Tibial nerve (tissue), 4 donors: ENCODE measurements at places on chromosomes 7 and 10. TPM values are rescaled to one million over a fixed set of nuclear protein-coding genes. Genes with fewer than 3 reads are reported as not detected.

Gene DNAJB9
- total RNA-seq = 20.4 TPM

Gene MRPS17
- 4.4 TPM for total RNA-seq

Gene KAZALD1
- 13.5 TPM for total RNA-seq

Gene TEX47
- not detected for total RNA-seq

Gene LRCH4
- 173 TPM for total RNA-seq

Gene HECW1
- total RNA-seq = 7.3 TPM

GRCh38 chr7:107972941-107973376 lies 30.0 kb downstream of the LAMB1 start:
- H3K27ac ChIP-seq = peak overlapping the region; percentile 92
- H3K4me3 ChIP-seq = no peak overlapping the region
- H3K4me1 ChIP-seq = peaks cover 68% of the 10 kb centered on the region
- no peaks in the 10 kb centered on the region for H3K27me3 ChIP-seq

DNA sequence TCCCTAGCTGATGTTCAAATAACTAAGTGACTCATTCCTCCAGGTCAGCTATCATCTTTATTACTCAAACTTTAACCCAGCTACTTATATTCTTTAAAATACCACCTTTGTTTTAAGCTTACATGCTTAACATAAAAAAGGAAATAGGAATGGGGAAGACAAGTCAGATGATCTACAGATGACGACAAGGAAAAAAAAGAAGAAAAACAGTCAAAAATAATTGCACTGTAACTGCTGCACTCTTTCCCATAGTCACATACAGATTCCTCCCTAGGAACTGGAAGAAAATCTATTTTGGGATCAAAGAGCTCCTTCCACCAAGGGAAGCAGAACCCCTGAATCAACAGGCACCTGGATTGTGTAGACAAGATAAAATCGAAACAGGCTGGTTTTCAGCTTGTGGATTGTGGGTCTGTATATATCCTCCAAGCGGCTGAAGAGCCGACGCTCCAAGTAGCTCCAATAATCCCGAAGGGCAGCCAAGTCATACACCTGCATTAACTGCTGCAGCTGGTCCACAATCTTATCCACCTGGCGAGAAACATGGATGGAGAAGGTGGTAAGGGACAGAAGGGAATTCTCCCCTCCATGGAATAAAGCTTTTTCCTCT lies 2.0 kb downstream of the WDR91 start:
- no peaks in the 10 kb centered on the region for H3K27me3 ChIP-seq
- H3K4me1 ChIP-seq = no peaks in the 10 kb centered on the region
- no peak overlapping the region for H3K4me3 ChIP-seq
- no peak for DNase-seq
- peak overlapping the region; percentile 41 for H3K27ac ChIP-seq

DNA sequence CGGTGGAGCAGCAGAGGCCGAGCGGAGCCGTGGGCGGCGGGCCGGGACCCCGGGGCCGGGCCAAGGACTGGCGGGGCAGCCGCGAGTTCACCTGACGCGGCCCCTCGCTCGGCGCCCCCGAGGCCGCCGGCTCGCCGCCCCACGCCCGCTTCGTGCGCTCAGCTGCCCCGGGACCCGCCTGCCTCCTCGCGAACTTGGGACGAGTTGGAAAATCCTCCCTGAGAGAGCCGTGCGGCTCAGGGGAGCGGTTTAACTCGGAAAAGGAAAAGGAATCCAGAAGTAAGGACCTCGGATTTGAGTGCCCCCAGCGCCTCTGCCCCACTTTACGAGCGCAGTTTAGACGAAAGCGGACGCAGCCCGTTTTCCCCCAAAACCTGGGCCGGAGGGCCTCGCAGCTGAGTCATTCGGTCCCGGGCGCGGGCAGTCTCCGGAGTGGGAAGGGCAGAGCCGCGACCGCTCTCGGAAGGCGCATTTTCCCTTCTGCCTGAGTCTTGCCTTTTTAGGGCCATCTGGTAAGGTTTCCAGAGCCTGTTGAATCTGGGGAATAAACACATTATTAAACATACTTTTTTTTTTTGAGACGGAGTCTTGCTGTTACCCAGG lies 744 bp downstream of the CREM start:
- no peaks in the 10 kb centered on the region for H3K36me3 ChIP-seq
- H3K4me1 ChIP-seq = peaks cover 5% of the 10 kb centered on the region
- peak overlapping the region; percentile 84 for H3K4me3 ChIP-seq
- DNase-seq = peak; percentile 38
- peak overlapping the region; percentile 100 for H3K27ac ChIP-seq

- no peak overlapping the region for H3K4me3 ChIP-seq
- H3K36me3 ChIP-seq = no peaks in the 10 kb centered on the region
- DNase-seq = no peak
- H3K27me3 ChIP-seq = no peaks in the 10 kb centered on the region
These were observed 104.5 kb downstream of the GRID1 start for GRCh38 chr10:86261941-86262687.

DNA sequence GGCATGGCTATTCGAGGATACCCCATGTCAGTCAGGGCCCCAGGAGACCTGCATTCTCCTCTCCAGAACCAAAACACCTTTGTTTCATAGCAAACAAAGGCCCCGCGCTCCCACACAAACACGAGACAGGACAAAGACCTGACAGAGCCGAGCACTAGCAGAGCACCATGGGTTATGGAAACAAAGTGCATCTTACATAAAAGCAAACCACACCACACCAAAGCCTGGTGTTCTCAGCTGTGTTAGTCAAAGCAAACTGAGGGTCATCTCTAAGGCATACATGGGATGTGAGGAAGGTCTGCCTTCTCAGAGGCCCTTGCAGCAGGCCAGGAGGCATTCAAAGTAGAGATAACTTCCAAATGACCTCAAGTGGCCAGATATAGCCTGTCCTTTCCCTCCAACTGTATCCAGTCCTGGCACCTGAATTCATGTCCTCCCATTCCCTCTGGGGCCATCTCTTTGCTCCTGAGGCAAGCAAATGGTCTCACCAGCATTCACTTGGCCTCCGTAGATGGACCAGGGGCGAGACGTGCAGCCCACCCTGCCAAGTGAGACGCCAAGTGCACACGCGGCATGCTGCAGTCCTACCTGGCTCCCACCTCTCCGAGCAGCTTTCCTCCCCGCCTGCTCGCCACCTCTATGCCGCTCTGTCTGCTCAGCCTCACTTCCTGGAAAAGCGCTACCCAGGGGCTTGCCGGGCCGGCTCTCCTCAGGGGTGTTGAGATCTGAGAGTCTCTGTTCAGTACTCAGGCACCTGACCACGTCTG lies 45.3 kb upstream of the PDLIM1 start:
- DNase-seq = no peak
- H3K27me3 ChIP-seq = no peaks in the 10 kb centered on the region
- no peak overlapping the region for H3K4me3 ChIP-seq
- no peak overlapping the region for H3K27ac ChIP-seq
- H3K36me3 ChIP-seq = peaks cover 5% of the 10 kb centered on the region

DNA sequence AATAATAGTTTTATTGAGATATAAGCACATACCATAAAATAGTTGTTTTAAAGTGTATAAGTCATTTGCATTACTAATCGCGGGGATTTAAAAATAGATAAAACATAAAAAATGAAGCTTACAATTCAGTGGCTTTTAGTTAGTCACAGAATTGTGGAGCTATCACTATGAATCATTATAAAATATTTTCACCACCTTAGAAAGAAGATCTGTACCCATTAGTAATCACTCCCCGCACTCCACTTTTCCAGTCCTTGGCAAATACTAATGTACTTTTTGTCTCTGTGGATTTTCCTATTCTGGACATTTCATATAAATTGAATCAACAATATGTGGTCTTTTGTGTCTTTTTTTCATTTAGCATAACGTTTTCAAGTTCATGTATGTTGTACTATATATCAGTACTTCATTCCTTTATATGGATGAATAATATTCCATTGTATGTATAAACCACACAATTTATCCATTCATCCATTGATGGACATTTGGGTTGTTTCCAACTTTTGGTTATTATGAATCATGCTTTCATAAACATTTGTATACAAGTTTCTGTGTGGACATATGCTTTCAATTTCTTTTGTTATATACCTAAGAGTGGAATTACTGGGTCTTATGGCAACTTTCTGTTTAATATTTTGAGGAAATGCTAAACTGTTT lies 162.5 kb downstream of the MAGI2 start:
- no peaks in the 10 kb centered on the region for H3K27me3 ChIP-seq
- no peak overlapping the region for H3K4me3 ChIP-seq
- no peak for DNase-seq
- H3K36me3 ChIP-seq = no peaks in the 10 kb centered on the region

DNA sequence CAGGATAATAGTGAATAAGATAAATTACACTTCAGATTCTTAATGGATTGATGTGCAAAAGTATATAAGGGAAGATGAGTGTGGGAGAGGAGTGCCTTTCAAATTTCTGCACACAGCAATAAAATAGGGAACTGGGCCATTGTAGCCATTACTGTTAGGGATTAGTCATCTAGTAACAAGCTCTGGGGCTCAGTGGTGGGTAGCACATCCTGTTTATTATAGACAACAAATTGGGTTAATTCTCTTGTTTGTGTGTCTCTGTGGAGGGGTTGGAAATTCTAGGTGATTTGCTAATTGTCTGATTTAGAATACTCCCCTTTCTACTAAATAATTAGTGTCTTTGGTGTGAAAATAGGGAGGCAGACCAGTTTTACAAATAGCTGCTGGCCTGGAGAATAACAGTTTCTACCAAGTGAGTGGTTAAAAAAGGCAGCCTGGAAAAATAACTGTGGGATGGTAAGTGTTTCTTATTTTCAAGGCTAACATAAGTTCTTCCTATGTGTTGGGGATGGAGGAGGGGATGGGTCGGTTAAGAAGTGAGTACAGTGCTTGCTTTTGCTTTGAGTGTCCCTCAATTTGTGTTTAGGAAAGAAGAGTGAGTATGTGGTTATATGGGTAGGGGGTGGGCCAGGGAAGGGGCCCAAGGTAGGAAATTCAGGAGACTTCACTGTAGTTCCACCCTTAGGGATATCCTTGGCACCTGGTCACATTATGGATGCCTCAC lies 43.3 kb upstream of the TMEM248 start:
- no peak overlapping the region for H3K27ac ChIP-seq
- H3K4me1 ChIP-seq = no peaks in the 10 kb centered on the region
- DNase-seq = no peak
- no peak overlapping the region for H3K4me3 ChIP-seq
- H3K36me3 ChIP-seq = peaks cover 40% of the 10 kb centered on the region
- no peaks in the 10 kb centered on the region for H3K27me3 ChIP-seq

DNA sequence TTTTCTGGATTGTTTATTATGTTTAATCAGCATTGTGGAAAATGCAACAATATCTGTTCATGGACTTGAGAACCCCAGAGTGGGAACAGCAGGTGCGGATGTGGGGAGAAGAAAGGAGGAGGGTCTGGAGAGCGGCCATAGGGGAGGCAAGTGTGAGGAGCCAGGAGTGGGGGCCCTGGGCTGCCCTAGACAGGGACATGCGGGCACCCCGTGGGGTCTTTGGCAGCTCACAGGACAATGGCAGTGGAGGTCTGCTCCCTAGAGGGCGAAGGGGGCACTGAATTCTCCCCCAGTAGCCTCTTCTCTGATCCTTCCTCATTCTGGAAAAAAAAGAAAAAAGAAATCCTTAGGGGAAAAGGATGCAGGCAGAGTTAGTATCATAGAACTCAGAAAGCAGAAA lies 8.9 kb downstream of the TMEM176B start:
- no peak overlapping the region for H3K27ac ChIP-seq
- no peaks in the 10 kb centered on the region for H3K36me3 ChIP-seq
- H3K4me1 ChIP-seq = peaks cover 16% of the 10 kb centered on the region

DNA sequence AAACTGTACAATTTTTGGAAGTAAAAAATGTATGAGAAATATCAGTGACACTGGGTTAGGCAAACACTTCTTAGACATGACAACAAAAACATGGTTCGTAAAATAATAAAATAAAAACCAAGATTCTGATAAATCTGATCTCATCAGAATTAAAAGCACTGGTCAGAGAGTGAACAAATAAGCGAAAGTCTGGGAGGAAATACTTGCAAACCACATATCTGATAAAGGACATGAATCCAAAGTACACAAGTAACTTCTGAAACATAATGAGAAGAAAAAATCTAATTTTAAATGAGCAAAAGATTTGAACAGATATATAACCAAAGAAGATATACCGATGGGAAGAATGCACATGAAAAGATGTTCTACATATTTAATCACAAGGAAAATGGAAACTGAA lies 91.5 kb downstream of the RTKN2 start:
- no peak overlapping the region for H3K4me3 ChIP-seq
- no peaks in the 10 kb centered on the region for H3K4me1 ChIP-seq
- H3K27me3 ChIP-seq = no peaks in the 10 kb centered on the region
- DNase-seq = no peak
- H3K27ac ChIP-seq = no peak overlapping the region

GRCh38 chr7:118109607-118110006 lies 74.4 kb upstream of the LSM8 start:
- no peak overlapping the region for H3K4me3 ChIP-seq
- H3K27ac ChIP-seq = no peak overlapping the region
- H3K36me3 ChIP-seq = no peaks in the 10 kb centered on the region
- no peaks in the 10 kb centered on the region for H3K27me3 ChIP-seq
- DNase-seq = no peak
- H3K4me1 ChIP-seq = no peaks in the 10 kb centered on the region

DNA sequence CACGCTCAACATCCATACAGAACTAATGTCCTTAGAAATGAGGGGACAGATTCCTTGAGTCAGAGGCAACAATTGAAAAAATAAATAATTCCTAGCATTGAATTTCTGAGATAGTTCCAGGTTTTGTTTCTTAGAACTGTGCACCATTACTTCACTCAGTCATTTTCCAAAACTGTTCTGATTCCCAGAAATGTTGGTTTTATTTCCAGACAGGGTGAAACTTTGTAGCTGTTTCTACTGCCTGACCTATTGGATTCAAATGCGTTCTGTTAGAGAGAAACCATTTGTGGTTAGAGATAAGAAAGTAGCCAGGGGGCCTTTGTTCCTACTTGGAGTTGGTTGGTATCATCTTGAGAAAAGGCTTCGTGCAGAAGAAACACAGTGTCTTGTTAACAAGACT lies 8.1 kb upstream of the DEPP1 start:
- no peaks in the 10 kb centered on the region for H3K4me1 ChIP-seq
- no peaks in the 10 kb centered on the region for H3K27me3 ChIP-seq
- peak overlapping the region; percentile 37 for H3K27ac ChIP-seq
- no peak overlapping the region for H3K4me3 ChIP-seq
- no peak for DNase-seq

DNA sequence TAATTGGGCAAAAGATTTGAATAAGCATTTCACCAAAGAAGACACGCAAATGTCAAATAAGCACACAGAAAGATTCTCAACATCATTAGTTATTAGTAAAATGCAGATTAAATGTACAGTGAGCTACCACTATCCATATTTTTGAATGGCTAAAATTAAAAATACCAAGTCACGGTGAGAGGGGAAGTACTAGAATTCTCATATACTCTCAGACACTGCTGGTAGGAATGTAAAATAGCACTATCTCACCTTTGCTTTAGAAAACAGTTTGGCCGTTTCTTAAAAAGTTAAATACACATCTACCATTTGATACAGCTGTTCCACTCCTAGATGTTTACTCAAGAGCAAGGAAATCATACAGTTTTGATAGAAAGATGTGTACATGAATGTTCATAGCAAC lies 115.8 kb upstream of the CELF2 start:
- H3K27me3 ChIP-seq = no peaks in the 10 kb centered on the region
- H3K27ac ChIP-seq = no peak overlapping the region
- H3K4me1 ChIP-seq = no peaks in the 10 kb centered on the region
- H3K36me3 ChIP-seq = no peaks in the 10 kb centered on the region
- no peak for DNase-seq
